A549 (cell line): ENCODE measurements at places on chromosomes 11 and 22.
A peak's percentile ranks its signal among the peaks of the same experiment; 100 is the strongest.

GRCh38 chr11:100734743-100735527, 47.8 kb downstream of the ARHGAP42 start:
- no peak for DNase-seq

DNA sequence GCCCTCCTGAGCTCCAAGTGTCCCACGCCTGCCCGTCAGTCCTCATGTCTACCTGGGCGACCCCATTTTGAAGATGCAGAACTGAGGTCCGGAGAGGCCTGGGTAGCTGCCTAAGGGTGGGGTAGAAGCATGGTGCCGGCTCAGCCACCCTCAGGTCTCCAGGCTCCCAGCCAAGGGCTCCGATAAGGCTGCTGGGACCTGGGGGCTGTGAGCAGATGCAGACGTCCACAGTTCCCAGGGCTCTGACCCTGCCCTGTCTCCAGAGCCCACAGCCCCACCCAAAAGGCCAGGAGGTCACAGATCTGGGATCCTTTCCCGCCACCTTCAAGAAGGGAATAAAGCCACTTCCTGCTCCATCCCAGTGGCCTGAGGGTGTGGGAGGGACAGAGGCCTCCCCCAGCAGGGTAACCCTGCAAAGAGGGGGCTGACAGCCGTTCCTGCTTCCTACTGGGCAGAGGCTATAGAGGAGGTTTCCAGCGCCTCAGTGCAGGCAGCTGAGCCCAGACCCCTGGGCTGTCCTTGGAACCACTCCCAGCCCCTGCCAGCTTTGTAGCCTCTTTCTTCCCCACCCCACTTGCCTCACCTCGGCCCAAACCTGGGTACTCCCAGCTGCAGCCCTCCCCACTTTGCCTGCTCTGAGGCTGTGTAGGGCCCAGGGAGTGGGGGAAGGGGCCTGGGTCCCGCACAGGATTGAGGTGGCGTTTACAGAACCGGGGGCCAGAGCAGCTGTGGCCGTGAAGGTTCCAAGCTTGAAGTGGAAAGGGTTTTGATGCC, 85.5 kb downstream of the CDKN1C start:
- DNase-seq: no peak

DNA sequence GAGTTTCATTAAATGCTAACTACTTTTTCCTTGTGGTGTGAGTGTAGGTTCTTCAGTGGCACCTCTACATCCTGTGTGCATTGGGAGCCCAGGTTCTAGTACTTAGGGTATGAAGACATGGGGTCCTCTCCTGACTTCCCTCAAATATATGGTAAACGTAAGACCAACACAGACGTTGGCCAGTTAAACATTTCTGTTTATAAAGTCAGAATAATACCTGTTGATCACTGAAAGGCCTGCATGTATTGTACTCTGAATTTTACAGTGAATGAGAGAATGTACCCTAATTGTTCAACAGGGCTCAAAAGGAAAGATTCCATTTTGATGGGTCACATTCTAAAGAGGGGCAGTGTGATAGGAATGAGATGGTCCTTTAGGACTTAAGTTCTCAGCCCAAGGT, 3.2 kb downstream of the RPL27A start:
- no peak for DNase-seq

- no peak for DNase-seq
Observed at GRCh38 chr11:67372993-67373647, at the start of gene CLCF1. CLCF1 (minus strand) TSS chr11:67373598; CDS start chr11:67373539, 59 bp downstream.

DNA sequence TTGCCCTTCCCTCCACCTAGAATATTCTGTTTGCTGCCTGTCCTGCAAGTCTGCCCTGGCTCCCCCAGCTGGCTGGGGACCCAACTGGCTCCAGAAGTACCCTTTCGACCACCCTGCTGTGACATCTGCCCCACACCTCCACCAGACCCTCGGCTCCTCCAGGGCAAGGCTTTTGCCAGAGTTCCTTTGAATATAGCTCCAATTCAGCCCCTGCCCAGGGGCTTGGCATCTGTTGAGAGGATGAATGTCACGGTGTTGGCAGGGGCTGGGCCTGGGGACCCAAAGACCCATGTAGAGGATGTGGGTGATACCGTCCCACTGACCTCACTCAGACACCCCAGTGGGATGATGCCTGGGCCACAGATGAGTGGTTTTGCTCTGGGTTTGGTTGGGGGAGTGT, 4.0 kb downstream of the NLRP6 start:
- DNase-seq: no peak

GRCh38 chr11:106840947-106841346, 177.3 kb downstream of the GUCY1A2 start:
- DNase-seq: no peak

- no peak for DNase-seq
Observed at GRCh38 chr11:1839924-1840779, 1.4 kb downstream of the TNNI2 start.

GRCh38 chr11:49432242-49432848, 223.9 kb upstream of the FOLH1 start:
- DNase-seq: no peak

- peak; percentile 54 for DNase-seq
Observed at GRCh38 chr11:78646564-78647185, 72.0 kb upstream of the NARS2 start.

DNA sequence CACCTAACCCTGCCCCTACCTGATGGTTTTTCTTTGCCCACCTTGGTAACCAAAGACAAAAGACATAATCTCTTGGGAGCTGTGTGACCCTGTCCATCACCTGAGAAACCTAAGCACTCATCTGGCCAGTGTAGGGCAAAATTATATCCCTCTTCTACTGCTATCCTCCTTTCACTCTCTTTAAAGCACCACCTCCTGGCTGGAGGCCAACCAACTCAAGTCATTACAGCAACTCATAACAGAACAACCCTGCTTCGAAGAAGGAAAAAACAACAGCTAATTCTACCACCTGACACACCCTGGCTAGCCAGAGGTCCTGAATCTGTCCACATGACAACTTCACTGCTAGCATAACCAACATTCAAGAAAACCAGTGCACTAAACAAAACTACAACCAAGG, 45.5 kb downstream of the GAS2 start:
- no peak for DNase-seq

GRCh38 chr22:47878460-47878859, 1116.0 kb downstream of the TBC1D22A start:
- DNase-seq: no peak

GRCh38 chr22:50671641-50672040, 982 bp upstream of the SHANK3 start:
- no peak for DNase-seq

DNA sequence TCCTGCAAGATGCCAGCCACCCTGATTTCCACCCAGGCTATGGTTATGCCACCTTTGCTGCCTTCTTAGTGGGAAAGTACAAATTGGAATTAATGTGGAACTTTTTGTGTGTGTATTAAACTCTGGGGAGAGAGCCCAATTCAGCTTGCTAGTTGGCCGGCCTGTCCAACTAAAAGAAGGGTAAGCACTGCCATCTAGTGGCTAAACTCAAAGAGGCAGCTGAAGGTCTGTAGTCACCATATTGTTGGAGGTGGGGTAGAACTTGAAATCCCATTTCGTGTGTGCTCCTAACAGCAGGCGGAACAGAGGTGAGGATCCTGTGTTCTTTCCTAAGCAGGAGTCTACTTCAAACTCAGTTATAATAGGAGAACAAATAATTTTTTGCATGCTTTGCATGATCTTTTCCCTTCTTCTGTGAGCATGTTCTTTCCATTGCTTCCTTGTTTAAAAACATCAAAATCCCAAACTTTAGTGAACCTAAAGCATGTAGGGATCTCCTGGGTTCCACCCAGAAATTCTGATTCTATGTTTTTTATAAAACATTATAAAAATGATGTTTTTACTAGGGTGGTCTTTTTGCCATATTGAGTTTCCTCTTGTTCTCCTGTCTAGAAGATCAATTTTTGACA, 138.8 kb upstream of the SORL1-AS1 start:
- peak; percentile 63 for DNase-seq

GRCh38 chr11:102517670-102518069, 12.9 kb downstream of the MMP7 start:
- DNase-seq: no peak

DNA sequence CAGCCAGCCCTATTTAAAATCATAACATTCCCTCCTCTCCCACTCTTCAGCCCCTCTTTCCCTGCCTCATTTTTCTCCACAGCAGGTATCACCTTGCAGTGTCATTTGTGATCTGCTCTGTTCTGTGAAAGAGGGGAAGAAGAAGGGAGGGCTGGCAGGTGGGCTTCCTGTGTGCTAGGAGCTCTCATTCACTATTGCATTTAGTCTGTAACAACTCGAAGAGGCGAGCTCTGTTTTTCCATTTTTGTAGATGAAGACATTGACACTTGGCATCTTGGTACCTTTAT, 52.1 kb upstream of the CRYBB3 start:
- DNase-seq: no peak

DNA sequence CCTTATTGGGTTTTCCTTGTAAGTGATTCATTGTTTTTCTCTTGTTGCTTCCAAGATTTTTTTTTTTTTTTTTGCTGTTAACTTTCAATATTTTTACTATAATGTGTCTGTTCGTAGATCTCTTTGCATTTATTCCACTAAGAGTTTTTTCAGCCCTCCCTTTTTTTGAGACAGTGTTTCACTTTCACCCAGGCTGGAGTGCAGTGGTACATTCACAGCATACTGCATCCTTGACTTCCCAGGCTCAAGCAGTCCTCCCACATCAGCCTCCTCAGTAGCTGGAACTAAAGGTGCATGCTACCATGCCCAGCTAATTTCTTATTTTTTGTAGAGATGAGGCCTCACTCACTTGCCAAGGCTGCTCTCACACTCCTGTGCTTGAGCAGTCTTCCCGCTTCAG, 1282.0 kb upstream of the CNTN5 start:
- no peak for DNase-seq

- DNase-seq: no peak
Observed at GRCh38 chr11:121474680-121475079, 21.9 kb upstream of the SORL1-AS1 start.

DNA sequence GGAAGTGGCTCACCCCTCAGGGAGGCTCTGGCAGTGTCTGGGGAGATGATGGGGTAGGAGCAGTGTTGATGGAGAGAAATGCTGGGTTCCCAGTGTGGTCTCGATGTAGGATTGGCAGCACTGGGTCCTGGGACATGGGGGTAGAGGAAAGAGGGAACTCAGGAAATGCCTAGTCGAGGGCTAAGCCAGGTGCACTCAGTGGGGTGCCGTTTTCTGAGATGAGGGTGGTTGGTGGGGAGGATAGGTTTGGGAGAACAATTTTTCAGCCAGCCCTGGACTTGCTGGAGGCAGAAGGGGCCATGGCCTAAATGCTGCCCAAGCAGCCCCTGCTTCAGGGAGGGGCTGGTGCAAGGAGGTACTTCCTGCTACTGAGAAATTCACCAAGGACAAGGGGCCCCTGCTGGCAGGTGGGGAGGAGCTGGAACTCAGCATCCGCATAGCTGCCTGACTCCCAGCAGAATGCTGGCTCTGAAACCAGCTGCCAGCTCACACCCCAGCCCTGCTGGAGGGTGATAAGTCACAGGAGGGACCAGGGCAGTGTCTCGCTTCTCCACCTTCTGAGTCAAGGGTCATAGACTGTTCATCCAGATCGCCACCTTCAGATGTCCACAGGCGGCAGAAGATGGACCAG, 6.0 kb downstream of the CCDC157 start:
- DNase-seq: no peak

DNA sequence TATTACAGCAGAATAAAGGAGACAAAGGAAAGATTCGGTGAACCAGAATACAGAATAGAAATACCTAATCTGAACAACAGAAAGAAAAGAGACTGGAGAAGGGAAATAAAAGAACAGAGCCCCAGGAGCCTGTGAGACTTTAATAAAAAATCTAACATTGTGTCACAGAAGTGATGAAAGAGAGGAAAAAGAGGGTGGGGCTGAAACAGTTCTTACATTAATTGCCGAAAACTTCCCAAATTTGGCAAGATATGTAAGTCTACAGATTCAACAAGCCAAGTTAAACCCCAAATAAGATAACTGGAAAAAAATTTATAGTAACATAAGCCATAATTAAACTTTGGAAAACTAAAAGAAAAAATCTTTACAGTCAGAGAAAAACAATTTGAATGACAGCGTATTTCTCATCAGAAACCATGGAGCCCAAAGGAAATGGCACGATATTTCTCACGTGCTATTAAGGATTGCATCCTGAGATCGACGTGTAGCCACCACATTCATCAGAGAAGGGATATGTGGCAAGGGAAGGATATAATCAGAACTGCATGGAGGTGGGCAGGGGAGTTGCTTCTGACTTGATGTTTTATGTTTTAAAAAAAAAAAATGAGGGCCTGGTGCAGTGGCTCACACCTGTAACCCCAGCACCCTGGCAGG, 73.9 kb downstream of the SGSM3 start:
- DNase-seq: no peak

- DNase-seq: no peak
Observed at GRCh38 chr11:17415523-17416104, 27.2 kb upstream of the KCNJ11 start.

- no peak for DNase-seq
Observed at GRCh38 chr11:78203184-78203583, 14.5 kb downstream of the USP35 start.

DNA sequence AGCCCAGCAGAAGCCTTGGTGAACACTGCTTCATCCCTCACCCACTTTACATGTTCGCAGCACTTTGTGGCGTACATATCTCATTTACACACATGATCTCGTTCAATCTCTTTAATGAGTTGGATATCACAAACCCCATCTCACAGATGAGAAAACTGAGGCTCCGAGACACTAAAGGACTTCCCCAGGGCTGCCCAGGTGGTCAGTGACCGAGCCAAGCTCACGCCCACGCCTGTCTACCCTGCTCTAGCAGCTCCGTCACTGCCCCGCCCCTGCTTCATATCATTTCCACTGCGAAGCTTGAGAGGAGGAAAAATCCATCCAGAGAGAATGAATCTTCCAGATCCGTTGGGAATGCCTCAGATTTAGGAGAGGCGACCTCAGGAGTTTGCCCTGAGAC, 11.8 kb upstream of the DSCAML1 start:
- DNase-seq: peak; percentile 44

DNA sequence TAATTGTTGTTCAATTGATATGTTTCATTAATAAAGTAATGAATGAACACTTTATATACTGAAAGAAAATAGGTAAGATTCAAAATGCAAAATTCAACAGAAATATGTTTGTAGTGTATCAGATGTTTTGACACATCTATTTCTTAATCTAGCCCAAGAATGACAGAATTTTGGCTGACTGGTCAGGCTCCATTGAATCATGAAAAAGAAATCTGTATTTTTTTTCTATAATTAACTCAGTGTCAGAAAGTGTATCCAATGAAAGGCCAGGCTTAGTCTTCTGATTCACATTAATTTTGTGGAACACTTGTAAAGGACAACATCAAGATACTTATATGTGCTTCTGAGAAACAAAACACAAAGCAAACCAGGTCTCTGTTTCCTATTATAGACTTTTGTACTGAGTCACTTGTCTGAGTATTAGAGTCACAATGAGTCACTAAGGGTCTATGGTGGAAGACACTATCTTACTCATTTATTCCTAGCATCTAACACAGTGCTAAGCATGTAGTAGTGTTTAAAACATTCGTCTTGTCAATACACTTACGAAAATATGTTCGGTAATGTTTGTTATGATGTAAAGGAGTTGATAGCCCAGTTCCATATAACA, 297.7 kb upstream of the CCDC90B start:
- no peak for DNase-seq

GRCh38 chr11:77196961-77197360, 68.9 kb downstream of the MYO7A start:
- DNase-seq: no peak
